ENCODE measurements at places on chromosomes 3 and 15.

DNA sequence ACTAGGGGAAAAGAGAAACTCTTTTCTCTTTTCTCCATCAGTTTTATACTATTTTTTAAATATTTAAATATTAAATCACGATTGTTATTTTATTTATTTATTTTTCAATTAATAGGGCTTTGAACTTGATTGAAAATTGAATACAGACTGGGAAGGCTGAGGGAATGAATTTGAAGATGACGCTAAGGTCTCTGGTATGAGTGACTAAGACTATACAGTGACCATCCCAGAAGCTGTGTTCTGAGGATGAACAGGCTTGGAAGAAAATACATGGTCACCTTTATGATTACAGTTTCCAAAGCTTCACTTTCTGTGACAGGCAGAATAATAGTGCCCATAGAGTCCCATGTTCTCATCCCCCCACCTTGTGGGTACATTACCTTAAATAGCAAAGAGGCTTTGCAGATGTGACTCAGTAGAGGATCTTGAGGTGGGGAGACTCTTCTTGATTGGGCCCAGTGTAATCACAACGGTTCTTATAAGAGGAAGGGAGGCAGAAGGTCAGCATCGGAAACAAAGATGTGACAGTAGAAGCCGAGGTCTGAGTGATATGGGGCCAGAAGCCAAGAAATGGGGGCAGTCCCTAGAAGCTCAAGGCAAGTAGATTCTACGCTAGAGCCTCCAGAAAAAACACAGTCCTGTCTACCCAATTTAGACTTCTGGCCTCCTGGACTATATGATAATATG, 51.0 kb upstream of the LPP start:
- H3K27ac ChIP-seq: no peak overlapping the region
- H3K4me3 ChIP-seq: no peak overlapping the region
- no peak for DNase-seq
- H3K27me3 ChIP-seq: peaks cover 7% of the 10 kb centered on the region

DNA sequence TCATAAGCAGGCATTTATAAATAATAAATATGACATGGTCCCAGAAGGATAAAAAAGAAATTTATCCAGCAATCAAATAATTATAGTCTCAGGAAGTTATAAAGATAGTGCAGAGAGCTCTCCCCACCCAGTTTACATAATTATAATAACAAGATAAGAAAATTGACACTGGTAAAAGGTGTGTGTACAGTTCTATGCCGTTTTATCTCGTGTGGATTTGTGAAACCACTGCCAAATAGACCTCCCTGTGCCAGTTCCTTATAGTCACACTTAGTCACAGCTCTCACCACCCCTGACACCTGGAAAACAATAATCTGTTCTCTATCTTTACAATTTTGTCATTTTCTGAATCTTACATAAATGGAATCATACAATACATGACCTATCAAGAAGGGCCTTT, 320.1 kb downstream of the KBTBD8 start:
- H3K4me3 ChIP-seq: no peak overlapping the region
- no peaks in the 10 kb centered on the region for H3K36me3 ChIP-seq
- H3K4me1 ChIP-seq: no peaks in the 10 kb centered on the region

DNA sequence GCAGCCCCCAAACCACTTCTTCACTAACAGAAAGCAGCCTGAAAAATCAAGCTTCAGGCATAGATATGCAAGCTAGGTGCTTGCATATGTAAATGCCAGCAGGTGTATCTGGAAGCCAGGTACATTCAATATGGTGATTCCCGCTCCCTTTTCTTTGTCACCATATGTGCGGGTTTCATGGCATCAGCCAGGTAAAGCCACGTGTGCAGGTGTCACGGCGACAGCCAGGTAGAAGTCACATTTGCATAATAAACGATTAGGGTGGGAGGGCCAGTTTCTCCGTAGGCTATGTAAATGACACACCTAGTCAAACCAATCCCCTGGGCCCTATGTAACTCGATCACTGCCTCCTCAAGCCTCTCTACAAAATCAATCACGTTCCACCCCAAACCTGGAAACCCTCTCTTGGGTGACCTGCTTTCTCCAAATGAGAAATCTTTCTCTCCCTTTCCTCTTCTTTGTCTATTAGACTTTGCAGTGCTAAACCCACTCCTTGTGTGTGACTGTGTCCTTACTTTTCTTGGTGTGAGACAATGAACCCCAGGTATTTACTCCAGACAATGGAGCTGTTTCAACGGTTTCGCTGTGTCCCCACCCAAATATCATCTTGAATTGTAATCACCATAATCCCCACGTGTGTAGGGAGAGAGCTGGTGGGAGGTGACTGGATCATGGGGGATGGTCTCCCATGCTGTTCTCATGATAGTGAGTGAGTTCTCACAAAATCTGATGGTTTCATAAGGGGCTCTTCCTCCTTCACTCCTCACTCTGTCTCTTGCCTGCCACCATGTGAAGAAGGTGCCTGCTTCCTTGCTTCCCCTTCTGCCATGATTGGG, 44.6 kb downstream of the ONECUT1 start:
- H3K27me3 ChIP-seq: peaks cover 8% of the 10 kb centered on the region
- no peaks in the 10 kb centered on the region for H3K4me1 ChIP-seq
- no peak overlapping the region for H3K27ac ChIP-seq
- no peak overlapping the region for H3K4me3 ChIP-seq

- no peak for DNase-seq
- no peak overlapping the region for H3K27ac ChIP-seq
- no peak overlapping the region for H3K4me3 ChIP-seq
- H3K36me3 ChIP-seq: no peaks in the 10 kb centered on the region
Measured at GRCh38 chr3:25563601-25564000, 101.1 kb downstream of the TOP2B start.

- H3K36me3 ChIP-seq: peaks cover 5% of the 10 kb centered on the region
- DNase-seq: no peak
- peaks cover 29% of the 10 kb centered on the region for H3K4me1 ChIP-seq
- no peak overlapping the region for H3K27ac ChIP-seq
- H3K27me3 ChIP-seq: no peaks in the 10 kb centered on the region
Measured at GRCh38 chr3:57233799-57234198, 6.3 kb downstream of the APPL1 start.

- H3K4me1 ChIP-seq: peaks cover 8% of the 10 kb centered on the region
- no peak overlapping the region for H3K4me3 ChIP-seq
- no peak for DNase-seq
- peaks cover 2% of the 10 kb centered on the region for H3K36me3 ChIP-seq
- H3K27me3 ChIP-seq: no peaks in the 10 kb centered on the region
Measured at GRCh38 chr3:11567516-11568467, 75.9 kb downstream of the VGLL4 start.

DNA sequence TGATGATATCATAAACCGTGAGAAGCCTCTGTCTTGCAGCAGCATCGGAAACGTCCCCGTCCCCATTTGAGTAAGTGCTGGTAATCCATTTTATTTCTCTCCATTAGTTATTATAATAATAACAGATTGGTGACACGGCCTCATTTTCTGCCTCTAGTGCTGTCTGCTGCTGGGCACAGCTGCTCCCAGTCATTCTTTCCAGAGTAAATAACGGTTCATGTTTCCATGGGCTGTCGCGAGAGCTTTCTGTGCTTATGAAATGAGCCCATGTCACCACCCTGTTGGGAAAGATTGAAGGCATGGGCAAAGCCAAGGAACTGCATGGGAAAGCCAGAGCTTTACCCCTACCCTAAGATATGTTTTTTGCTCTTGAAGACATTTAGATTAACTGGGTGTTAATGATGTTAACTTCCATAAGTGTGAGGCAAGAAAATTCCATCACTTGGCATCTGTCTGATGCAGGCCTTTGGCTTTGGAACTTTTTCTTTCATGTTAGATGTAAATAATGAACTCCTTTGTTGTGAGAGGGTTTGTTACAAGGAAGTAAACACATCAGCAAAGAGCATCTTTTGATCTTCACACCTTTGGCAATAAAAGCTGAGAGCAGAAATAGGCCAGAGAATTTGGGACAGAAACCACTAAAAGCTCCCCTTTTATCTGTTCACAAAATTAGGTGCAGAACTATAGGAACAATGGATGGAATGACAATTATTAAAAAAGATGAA, 141.8 kb downstream of the FILIP1L start:
- no peak overlapping the region for H3K4me3 ChIP-seq
- H3K36me3 ChIP-seq: peaks cover 3% of the 10 kb centered on the region
- H3K27ac ChIP-seq: no peak overlapping the region
- peaks cover 26% of the 10 kb centered on the region for H3K4me1 ChIP-seq

- peak overlapping the region; percentile 3 for H3K27ac ChIP-seq
- no peaks in the 10 kb centered on the region for H3K27me3 ChIP-seq
- peaks cover 5% of the 10 kb centered on the region for H3K36me3 ChIP-seq
- DNase-seq: no peak
- H3K4me1 ChIP-seq: peaks cover 35% of the 10 kb centered on the region
Measured at GRCh38 chr15:50277370-50277769, 11.8 kb upstream of the HDC start.

DNA sequence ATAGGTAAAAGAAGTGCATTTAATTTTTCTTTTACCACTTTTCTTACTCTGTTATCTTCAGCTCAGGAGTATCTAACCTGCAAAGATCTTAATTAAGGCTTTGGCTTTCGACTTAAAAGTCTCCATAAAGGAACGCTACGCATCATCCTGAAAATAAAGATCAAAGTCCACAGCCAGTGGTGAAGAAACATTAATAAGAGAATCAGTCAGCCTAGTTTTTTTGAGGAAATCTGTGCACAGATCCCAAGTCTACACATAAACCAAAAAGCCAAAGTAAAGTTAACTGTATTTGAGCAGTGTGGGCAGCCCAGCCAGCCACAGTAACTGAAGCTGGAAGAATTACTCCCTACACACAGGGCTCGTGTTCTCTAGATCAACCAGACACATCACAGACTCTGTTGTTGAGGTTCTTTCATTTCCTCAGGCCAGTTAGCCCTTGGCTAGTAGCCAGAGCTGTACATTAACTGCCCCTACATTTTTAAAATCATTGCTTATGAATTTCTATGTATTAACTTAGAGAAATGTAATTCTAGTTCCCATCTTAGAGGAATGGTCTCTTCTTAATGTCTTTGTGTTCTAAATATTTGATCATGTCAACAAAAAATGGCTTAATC, 6.9 kb downstream of the LRRC2 start:
- H3K27me3 ChIP-seq: peaks cover 22% of the 10 kb centered on the region
- H3K4me1 ChIP-seq: peaks cover 9% of the 10 kb centered on the region
- DNase-seq: no peak
- H3K36me3 ChIP-seq: no peaks in the 10 kb centered on the region

DNA sequence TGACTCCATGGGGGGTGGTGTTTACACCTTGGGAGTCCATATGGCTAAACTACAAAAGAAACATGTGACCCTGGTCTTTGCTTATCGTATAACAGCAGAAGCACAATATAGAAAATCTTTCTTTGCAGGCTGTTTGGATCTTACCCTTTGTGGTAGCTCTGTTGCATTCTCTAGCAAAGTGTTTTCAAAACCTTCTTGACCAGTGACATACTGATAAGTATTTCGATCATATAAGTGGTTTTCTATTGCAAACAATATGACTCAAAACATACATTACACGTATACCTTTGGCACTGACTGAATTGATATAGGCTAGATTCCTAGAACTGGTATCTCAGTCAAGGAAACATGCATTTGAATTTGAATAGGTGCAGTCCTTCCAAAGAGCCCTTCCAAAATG, 24.7 kb upstream of the ATP10A start:
- no peak for DNase-seq
- H3K4me1 ChIP-seq: no peaks in the 10 kb centered on the region
- H3K27me3 ChIP-seq: peaks cover 6% of the 10 kb centered on the region
- H3K27ac ChIP-seq: no peak overlapping the region
- H3K4me3 ChIP-seq: no peak overlapping the region
- H3K36me3 ChIP-seq: no peaks in the 10 kb centered on the region

DNA sequence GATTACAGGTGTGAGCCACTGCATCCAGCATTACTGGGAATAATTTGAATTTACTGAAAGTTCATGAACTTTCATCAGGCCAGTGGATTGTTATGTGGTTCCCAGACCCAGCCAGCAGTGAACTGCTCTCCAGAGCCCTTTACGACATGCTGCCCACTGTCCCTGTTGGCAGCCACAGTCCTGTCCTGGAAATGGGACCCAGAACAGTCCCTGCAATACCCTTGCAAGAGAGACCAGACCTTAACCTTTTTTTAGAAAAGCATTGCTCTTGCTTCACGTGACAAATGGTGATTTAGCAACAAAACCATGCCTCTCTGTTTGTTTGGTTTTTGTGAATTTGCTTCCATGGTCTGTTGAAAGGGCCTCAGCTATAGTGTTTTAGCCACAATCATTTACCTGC, 367.3 kb upstream of the C2CD4B start:
- no peaks in the 10 kb centered on the region for H3K36me3 ChIP-seq
- DNase-seq: no peak
- no peaks in the 10 kb centered on the region for H3K4me1 ChIP-seq
- no peak overlapping the region for H3K4me3 ChIP-seq
- H3K27ac ChIP-seq: no peak overlapping the region
- H3K27me3 ChIP-seq: no peaks in the 10 kb centered on the region

- H3K27me3 ChIP-seq: no peaks in the 10 kb centered on the region
- no peak overlapping the region for H3K4me3 ChIP-seq
- H3K4me1 ChIP-seq: peaks cover 16% of the 10 kb centered on the region
Measured at GRCh38 chr3:108420926-108421325, 89.5 kb downstream of the MYH15 start.

DNA sequence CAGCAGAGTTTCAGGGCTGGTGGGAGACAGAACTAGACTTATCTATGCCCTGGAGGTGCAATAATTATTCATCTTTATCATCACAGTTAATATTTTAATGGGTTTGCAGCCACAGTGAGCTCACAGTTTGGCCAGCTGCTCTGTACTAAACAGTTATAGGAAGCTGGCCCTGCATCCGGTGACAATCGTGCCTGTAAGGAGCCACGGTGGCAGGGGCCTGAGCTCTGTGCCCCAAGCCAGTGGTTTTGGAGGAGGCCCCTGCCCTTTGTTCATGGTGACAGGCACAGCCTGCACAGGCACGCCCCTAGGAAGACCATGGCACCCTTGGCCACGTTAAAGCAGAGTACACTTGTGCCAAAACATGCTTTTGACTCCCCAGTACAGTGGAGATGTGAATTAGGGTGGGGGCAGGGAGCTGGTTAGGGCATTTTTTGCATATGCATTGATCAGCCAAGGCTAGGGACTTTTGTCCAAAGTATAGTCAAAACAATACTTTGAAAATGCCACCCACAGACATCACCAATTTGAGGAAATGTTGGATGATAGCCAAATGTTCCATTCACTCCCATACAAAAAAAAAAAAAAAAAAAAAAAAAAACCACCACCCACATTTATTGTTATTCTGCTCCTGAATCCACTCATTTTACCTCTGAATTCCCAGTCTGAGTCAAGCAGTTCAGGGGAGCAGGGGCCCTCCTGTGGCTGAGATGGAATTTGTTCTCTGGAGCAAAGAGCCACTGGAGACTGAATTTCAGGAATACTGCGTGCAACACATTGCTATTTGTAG, 3.4 kb upstream of the RFTN1 start:
- peaks cover 83% of the 10 kb centered on the region for H3K4me1 ChIP-seq
- no peaks in the 10 kb centered on the region for H3K27me3 ChIP-seq
- H3K4me3 ChIP-seq: peak overlapping the region; percentile 75
- peak; percentile 50 for DNase-seq

DNA sequence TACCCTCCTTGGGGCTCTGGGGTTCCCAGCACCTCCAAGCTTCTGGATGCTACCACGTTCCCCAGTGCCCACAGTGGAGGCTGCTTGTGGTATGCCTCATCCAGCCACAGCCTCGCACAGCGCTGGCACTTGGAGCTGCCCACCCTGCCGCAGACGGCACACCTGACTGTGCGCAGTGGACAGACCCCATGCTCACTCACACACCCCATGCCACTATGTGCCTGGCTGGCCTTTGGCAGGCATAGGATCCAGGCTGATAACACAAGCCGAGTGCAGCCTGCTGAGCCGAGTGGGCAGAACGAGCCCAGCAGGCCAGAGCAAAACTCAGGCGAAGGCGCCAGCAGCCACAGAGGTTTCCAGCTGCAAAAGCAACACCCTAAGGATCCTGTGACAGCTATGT, 311.5 kb downstream of the ULK4 start:
- DNase-seq: no peak
- no peaks in the 10 kb centered on the region for H3K27me3 ChIP-seq
- H3K4me1 ChIP-seq: no peaks in the 10 kb centered on the region
- H3K36me3 ChIP-seq: peaks cover 6% of the 10 kb centered on the region
- no peak overlapping the region for H3K27ac ChIP-seq

All from activated T-cell treated with anti-CD3 and anti-CD28 coated beads, Interleukin-2, amount 50 U/mL, for 72 hours (primary cell).